ENCODE measurements at places on chromosomes 2 and 18. TPM values are rescaled to one million over a fixed set of nuclear protein-coding genes. Genes with fewer than 3 reads are reported as not detected.

DNA sequence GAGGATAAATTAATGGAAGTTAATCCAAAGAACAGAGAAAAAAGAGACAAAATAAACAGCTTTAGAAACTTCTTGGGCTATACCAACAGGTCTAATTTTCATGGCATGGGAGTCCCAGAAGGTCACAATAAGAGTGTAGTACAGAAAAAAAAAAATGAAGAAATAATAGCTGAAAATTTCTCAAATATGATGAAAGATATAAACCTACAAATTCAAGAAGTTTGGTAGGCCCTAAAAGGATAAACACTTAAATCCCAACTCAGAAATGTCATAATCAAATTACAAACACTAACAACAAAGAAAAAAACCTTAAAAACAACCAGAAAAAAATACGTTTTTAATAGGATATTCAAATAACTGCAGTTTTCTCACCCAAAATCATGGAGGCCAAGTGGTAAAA lies 229.3 kb upstream of the ZEB2 start:
- DNase-seq: no peak

GRCh38 chr2:181682795-181683517 lies 2.6 kb upstream of the NEUROD1 start:
- no peak for DNase-seq

DNA sequence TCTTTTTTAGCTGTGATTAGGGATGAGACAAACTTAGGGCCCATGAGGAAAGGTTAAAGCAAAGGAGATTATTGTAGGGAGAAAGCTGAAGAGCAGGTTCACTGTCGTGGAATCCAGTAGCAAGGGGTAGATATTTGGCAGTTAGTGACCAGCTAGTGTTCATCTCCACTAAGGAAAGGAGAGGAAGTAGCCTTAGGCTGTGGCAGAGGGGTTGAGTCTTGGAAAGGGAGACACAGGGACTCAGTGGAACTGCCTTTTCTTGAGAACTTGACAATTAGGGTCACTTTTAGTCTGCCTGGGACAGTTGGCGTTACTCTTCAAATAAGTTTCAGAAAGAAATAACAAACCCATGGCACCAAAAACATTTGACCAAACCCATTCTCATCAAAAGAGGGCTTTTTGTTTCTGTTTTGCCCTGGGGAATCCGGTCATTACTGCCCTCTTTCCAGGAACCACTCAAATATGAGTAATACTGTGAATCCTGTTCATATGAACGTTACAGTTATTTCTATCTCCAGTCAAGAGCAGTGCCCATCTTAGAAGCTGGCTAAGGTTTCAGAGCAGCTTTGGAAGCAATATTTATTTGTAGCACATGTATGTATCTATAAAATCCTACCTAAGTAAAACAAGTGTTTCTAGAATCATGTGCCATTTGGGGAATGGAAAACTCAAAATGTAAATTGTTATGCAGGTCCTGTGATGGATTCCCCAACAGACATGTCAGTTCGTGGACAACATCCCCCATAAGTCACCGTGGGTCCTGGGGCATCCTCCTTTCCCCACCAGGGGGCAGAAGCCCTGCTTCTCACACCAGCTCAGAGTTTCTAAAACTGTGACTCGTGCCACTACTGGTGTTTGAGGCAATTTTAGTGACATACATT lies 77.3 kb upstream of the PHLPP1 start:
- DNase-seq: peak; percentile 19

- DNase-seq: no peak
These were observed 19.7 kb upstream of the RIOK3 start for GRCh38 chr18:23433360-23433759.

GRCh38 chr2:65026704-65027464 lies 29.3 kb upstream of the CEP68 start:
- DNase-seq: no peak

- no peak for DNase-seq
These were observed 27.4 kb upstream of the PPP3R1 start for GRCh38 chr2:68279691-68280090.

DNA sequence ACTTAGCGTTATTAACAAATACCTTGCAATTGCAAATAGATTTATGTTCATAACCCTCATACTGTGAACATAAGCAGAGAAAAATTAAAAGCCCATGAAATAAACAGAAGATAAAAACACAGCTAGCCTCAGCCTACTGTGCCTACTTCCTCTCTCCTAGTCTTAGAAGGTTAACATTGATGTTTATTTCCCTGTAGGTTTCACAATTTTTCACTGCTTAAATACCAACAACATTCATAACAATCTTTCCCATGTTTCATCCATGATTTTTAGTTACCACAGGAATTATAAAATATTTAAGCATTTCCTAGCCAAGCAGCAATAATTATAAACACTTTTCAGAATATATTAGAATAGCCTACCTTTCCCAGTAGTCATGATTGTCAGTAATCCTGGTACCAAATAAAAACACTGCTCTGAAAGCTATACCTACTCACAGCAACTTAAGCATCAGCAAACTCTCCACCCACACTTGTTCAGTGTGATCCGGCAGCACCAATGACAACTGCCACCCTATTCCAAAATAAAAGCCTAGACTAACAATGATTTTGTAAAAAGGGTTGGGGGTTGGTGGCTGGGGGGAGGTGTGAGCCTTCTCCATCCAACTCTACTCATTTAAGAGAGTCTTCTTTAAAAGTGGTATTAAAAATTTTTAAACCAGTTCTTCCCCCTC lies 40.6 kb upstream of the RNU4ATAC start:
- no peak for DNase-seq

DNA sequence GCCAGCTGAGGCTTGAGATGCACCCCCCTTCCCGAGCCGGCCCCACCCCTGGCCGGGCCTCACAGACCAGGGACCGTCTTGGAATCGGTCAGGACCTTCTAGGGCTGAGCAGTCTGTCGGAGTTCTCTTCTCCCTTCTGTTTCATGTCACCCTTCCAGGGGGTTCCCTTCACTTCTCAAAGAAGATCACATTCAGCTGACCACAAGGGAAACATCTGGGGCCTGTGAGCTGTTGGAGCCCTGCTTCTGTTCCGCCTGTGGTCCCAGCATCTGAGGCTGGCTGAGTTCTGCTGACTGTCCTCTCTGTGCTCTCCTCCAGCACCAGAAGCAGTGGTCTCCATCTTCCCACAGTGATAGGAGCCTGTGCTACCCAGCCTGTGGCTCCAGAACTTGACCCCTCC lies 106.5 kb downstream of the SEPTIN10 start:
- no peak for DNase-seq

DNA sequence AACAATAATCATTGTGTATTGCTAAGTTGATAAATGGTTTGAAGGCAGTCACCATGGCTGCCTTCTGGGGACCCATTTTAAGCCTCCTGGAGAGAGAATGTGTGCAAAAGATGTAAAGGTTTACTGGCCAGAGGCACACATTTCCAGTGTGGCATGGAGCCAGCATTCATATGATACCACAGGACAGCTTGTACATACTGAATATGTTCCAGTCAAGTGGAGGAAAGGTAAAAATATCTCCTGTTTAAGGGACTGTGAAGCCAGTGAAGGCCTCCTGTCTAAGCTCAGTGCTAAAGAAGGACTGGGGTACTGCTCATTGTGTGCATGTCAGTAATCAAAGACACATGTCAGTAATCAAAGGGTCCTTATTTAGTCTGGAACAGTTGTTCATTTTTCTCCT lies 119.2 kb downstream of the BABAM2 start:
- DNase-seq: no peak

LRRC30 gene
- total RNA-seq: not detected

CHRNG gene
- total RNA-seq: not detected

KHK gene
- total RNA-seq: 7.2 TPM

ERFE gene
- not detected for total RNA-seq

METAP1D gene
- total RNA-seq: 16.4 TPM

REG1B gene
- total RNA-seq: not detected
